Activated naive CD8-positive, alpha-beta T cell treated with anti-CD3 and anti-CD28 coated beads for 36 hours (primary cell): ENCODE measurements at places on chromosomes 6 and 20. TPM values are rescaled to one million over a fixed set of nuclear protein-coding genes. Genes with fewer than 3 reads are reported as not detected.
A peak's percentile ranks its signal among the peaks of the same experiment; 100 is the strongest.

DNA sequence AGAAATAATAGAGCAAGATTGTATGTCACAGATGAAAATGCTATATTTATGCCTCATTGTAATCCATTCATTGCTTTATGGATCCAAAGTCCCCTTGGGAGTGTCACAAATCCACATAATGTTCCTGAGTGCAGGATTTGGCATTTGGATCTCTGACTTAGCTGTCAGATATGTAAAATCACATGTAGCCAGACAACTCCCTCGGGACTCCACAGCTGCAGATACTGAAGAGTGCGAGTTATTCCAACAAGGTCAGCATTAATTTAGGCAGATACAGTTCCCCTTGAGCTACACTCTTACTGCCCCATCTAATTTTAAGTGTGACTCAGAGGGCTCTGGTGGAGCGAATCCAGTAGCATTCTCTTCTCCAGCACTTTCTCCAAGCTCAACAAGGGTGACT lies 433.2 kb downstream of the CD83 start:
- no peak for DNase-seq
- H3K36me3 ChIP-seq = no peaks in the 10 kb centered on the region
- no peaks in the 10 kb centered on the region for H3K27me3 ChIP-seq
- H3K4me3 ChIP-seq = no peak overlapping the region
- H3K27ac ChIP-seq = no peak overlapping the region
- no peaks in the 10 kb centered on the region for H3K4me1 ChIP-seq

- no peaks in the 10 kb centered on the region for H3K4me1 ChIP-seq
- H3K4me3 ChIP-seq = no peak overlapping the region
- H3K27me3 ChIP-seq = peaks cover 14% of the 10 kb centered on the region
- no peak overlapping the region for H3K27ac ChIP-seq
- H3K36me3 ChIP-seq = no peaks in the 10 kb centered on the region
These were observed 28.7 kb downstream of the OLIG3 start for GRCh38 chr6:137465378-137466009.

DNA sequence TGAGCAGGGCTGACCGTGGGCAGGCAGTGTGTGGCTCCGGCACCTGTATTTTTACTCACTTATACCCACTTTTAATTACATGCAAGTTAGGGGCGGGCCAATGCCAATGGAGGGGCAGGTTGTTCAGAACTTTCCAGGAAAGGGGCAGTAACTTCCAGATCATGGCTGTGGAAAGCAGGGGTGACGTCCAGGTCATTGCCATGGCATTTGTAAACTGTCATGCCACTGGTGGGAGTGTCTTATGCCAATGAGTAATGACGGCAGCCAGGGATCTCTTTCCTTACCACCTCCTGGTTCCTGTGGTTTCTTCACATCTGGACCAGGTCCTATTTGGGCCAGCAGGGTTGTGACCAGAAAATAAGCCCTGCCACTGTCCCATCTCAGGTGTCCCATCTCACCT lies 258.7 kb downstream of the THBS2 start:
- H3K4me3 ChIP-seq = no peak overlapping the region
- H3K27me3 ChIP-seq = no peaks in the 10 kb centered on the region
- no peak overlapping the region for H3K27ac ChIP-seq
- DNase-seq = no peak
- H3K36me3 ChIP-seq = no peaks in the 10 kb centered on the region

DNA sequence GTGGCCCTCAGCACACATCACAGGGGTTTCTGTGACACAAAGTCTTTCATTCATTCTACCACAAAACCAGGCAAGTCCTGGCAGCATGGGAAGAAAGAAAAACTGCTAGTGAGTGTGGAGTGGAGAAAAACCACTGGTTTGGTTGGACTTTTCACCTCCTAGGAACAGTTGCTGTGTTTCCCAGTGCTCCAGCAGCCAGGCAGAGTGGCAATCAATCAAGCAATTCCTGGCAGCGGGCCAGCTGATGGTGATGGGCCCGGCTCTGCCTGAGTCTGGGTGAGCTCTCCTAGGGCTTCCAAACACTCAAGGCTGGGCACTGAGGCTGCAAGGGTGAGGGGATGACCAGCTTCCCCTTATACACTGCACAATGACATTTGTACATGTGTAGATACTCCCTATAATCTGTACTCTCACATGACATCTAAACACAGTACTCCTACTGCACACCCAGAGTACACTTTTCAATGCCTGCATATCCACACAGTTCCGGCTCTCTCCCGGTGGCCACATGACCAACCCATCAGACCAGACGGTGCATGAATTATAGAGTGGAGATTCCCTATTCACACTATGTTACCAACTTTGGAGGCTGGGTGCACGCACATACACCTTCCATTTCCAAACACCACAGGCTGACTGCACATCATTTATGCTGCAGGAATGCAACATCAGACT lies 156.6 kb downstream of the UNC5CL start:
- H3K4me3 ChIP-seq = no peak overlapping the region
- peaks cover 7% of the 10 kb centered on the region for H3K4me1 ChIP-seq
- peaks cover 17% of the 10 kb centered on the region for H3K27me3 ChIP-seq
- no peaks in the 10 kb centered on the region for H3K36me3 ChIP-seq
- no peak overlapping the region for H3K27ac ChIP-seq
- no peak for DNase-seq

- no peak overlapping the region for H3K27ac ChIP-seq
- DNase-seq = no peak
- peaks cover 5% of the 10 kb centered on the region for H3K4me1 ChIP-seq
- peaks cover 12% of the 10 kb centered on the region for H3K27me3 ChIP-seq
- H3K36me3 ChIP-seq = no peaks in the 10 kb centered on the region
These were observed 1.1 kb downstream of the EPB41L1 start for GRCh38 chr20:36155629-36155971.

DNA sequence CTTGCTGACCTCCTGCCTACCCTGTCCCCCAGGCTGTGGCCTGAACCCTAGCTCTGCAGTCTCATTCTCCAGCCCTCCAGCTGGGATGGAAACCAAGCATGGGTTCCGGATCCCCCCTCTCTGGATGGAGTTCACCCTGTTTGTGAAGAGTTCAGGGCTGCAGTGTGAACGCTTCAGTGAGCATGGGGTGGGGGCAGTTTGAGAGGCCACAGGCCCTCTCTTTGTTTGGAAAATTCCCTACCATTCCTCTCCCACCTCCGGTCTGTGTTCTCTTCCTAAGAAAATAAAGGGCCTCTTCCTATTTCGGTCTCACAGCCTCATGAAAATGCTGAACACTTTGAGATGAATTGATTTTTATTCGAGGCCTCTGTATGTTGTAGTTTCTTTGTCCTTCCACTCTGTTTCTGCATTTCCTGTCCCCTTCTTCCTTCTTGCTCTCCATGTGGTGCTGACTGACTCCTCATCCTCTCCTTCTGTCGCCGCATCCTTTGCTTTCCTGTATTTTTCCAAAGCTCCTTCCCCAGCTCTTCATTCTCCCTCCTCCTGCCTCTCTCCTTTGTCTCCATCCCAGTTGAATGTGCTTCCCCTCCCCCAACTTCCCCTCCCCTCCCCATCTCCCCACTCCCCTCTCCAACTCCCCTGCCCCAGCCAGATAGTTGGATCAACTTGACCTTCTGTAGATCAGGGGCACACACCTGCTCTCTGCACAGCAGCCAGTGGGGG lies 2.4 kb upstream of the KCNK5 start:
- H3K27me3 ChIP-seq = peaks cover 14% of the 10 kb centered on the region
- H3K27ac ChIP-seq = no peak overlapping the region
- H3K4me3 ChIP-seq = no peak overlapping the region
- peaks cover 18% of the 10 kb centered on the region for H3K36me3 ChIP-seq
- peaks cover 20% of the 10 kb centered on the region for H3K4me1 ChIP-seq

DNA sequence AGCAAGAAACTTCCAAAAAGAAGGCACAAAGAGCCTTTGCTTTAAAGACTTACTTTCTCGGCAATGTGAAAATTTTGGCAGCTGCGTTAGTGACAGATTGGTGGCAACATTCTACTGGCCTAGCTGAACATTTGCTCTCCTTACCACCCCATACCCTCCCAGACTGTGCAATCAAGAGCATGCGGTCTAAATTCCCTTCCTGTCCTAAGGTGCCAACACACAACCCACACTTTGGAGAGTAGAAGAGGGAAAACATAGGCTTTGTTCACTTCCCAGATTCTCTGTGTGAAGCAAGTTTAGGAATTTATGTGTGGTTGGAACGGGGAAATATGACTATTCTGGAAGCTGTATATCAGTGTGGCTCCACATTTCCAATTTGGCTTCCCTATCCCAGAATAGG lies 29.8 kb upstream of the NEDD9 start:
- H3K27ac ChIP-seq = no peak overlapping the region
- no peak overlapping the region for H3K4me3 ChIP-seq
- no peaks in the 10 kb centered on the region for H3K27me3 ChIP-seq
- H3K4me1 ChIP-seq = peaks cover 43% of the 10 kb centered on the region
- no peak for DNase-seq
- H3K36me3 ChIP-seq = peaks cover 35% of the 10 kb centered on the region

GRCh38 chr6:13992417-13993055 lies 67.8 kb downstream of the RNF182 start:
- no peaks in the 10 kb centered on the region for H3K4me1 ChIP-seq
- DNase-seq = no peak
- H3K4me3 ChIP-seq = no peak overlapping the region
- no peak overlapping the region for H3K27ac ChIP-seq
- H3K27me3 ChIP-seq = peaks cover 52% of the 10 kb centered on the region
- no peaks in the 10 kb centered on the region for H3K36me3 ChIP-seq

GRCh38 chr6:43714311-43715055 lies 26.9 kb upstream of the MRPS18A start:
- H3K4me1 ChIP-seq = peaks cover 2% of the 10 kb centered on the region
- no peak for DNase-seq
- no peak overlapping the region for H3K27ac ChIP-seq
- peaks cover 7% of the 10 kb centered on the region for H3K27me3 ChIP-seq
- no peaks in the 10 kb centered on the region for H3K36me3 ChIP-seq

DNA sequence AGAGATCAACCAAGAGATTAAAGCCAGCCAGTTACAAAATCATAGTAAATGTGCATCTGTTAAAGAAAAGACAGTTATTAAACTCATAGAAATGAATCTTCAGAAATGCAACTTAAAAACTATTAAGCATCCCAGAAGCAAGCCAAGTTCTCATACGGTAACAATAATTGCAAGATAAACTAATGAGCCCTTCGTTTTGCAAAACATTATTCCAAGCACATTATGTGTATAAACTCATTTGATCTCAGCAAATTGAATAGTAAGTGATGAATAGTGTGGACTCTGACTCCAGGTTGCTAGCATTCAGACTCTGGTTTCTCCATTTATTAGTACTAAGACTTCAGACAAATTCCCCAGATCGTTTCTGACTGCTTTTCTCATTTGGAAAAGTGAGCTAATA lies 85.2 kb downstream of the SNAP25 start:
- H3K27me3 ChIP-seq = peaks cover 17% of the 10 kb centered on the region
- no peaks in the 10 kb centered on the region for H3K36me3 ChIP-seq
- no peaks in the 10 kb centered on the region for H3K4me1 ChIP-seq
- no peak overlapping the region for H3K4me3 ChIP-seq
- no peak overlapping the region for H3K27ac ChIP-seq
- no peak for DNase-seq

DNA sequence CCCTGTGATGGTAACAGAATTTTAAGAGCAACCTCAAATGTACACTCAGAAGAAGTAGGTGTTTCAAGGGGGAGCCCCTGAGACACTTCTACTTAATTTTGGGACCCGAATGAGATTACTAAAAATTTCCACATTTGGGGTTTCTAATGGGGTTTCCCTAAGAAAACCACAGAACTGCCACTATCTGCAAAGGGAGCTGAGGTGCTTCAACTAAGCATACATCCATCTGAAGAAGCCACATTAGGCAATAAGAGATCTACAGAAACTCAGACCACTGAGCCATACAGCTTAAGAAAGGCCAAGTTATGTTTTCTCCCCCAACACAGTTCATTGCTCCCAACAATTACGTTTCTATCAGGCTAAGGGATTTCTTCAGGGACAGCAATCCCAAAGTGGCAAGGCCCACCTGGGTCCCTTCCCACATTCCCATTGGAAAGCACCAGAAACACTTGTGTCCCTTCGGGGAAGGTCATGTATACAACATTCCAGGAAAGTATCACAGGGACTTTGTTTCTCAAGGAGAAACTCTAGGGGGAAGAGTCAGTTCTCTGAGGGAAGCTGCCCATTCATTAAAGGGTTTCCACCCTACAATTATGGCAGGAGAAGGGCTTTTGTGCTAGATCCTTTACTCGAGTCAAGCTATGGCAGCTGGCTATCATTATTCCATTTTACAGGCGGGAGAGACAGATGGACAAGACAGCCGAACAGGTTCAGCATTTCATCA lies 5.0 kb downstream of the BCL2L1 start:
- peaks cover 53% of the 10 kb centered on the region for H3K4me1 ChIP-seq
- no peaks in the 10 kb centered on the region for H3K27me3 ChIP-seq
- H3K27ac ChIP-seq = peak overlapping the region; percentile 97
- peaks cover 95% of the 10 kb centered on the region for H3K36me3 ChIP-seq

DNA sequence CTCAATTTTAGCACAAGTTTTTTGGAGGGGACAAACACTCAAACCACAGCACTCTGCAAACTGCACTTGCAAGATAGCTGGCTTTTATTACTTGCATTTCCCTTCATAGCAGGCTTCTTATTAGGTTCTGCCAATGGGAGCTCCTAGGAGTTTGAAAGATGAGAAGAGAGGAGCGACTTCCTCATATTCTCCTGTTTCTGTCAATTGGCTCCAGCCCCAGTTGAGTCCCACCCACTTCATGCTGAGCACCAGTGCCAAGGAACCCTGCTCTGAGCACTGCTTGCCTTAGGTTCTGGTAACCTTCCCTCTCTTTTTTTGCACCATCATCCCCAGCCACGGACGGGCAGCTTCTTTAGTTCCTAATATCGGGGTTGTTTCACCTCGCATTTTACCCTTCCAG lies 67.9 kb downstream of the PSMB1 start:
- DNase-seq = no peak
- no peaks in the 10 kb centered on the region for H3K4me1 ChIP-seq
- no peak overlapping the region for H3K27ac ChIP-seq
- no peaks in the 10 kb centered on the region for H3K36me3 ChIP-seq

GRCh38 chr20:56628015-56628872 lies 862 bp upstream of the TFAP2C start:
- peaks cover 90% of the 10 kb centered on the region for H3K27me3 ChIP-seq
- peaks cover 9% of the 10 kb centered on the region for H3K4me1 ChIP-seq
- no peaks in the 10 kb centered on the region for H3K36me3 ChIP-seq
- no peak overlapping the region for H3K27ac ChIP-seq
- DNase-seq = no peak

GRCh38 chr20:38357653-38358207 lies 11.4 kb downstream of the LBP start:
- DNase-seq = peak; percentile 15
- no peaks in the 10 kb centered on the region for H3K4me1 ChIP-seq
- H3K36me3 ChIP-seq = no peaks in the 10 kb centered on the region
- no peaks in the 10 kb centered on the region for H3K27me3 ChIP-seq

ECT2L gene
- not detected for total RNA-seq

PLG gene
- total RNA-seq = not detected

TRAPPC3L gene
- total RNA-seq = not detected

SGK2 gene
- 0.18 TPM for total RNA-seq

NKAIN2 gene
- total RNA-seq = not detected

CASS4 gene
- total RNA-seq = 3.4 TPM
